ENCODE measurements at places on chromosomes 16 and 17. TPM values are rescaled to one million over a fixed set of nuclear protein-coding genes. Genes with fewer than 3 reads are reported as not detected.

GRCh38 chr17:15882058-15882720 lies 62.7 kb upstream of the ADORA2B start:
- no peak for DNase-seq

KREMEN2 gene
- 30.5 TPM for total RNA-seq

- no peak for DNase-seq
These were observed 416 bp downstream of the KIFC3 start for GRCh38 chr16:57801809-57802340.

- no peak for DNase-seq
These were observed 36.1 kb downstream of the GINS2 start for GRCh38 chr16:85652431-85653221.

AOC3 gene
- total RNA-seq, result 2.3 TPM

DNA sequence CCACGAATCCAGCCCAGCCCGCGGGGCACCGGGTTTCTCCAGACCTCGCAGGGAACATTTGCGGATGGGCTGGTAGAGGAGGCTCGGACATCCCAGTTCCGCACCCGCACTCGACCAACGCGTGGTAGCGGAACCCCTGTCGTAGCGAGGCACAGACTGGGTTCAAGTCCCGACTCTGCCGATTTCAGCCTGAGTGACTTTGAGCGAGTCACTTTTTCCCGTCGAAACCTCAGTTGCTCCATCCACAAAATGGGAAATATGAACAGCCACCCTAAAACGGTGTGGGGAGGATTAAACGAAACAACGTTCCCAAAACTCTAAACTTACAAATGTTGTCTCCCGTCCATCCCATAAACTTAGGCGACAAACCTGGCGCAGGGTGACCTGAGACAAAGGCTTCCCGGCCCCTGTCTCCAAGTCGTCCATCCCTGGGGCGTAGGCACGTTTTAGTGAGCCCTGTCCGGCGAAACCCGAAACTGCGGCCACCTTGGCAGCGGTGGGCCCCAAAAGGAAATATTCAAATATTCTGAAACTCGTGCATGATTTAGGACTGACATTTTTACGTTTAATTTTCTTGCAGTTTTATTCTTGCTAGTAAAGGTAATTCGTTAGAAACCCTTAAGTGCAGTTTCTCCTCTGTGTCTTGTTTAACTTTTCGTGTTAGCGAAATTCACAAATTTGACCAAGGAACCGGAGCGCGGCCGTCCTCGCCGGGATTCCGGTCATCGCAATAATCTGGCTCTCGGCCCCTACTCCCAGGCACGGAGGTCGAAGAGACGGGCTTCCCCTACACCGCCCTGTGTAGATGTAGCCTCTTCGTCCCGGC lies 1.9 kb upstream of the MLLT6 start:
- no peak for DNase-seq

All from mesothelial cell of epicardium (in vitro differentiated cells).